ENCODE measurements at places on chromosomes 11 and 22. TPM values are rescaled to one million over a fixed set of nuclear protein-coding genes. Genes with fewer than 3 reads are reported as not detected.

DNA sequence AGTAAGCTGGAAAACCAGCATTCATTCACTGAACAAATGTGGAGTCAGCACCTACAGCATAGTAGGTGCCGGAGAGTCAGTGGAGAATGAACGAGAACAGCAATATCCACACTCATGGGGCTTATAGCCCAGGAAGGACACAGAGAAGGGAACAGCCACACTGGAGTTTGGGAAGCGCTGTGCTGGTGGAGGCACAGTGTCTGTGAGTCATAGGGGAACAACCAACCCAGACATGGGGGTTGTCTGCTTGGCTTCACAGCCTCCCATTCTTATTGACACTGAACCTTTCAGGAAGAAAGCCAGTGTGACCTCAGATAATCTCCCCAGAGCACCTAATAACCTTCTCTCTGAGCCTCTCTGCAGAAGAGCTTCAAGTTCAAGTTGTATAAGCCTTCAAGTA lies 56.6 kb upstream of the UBASH3B start:
- no peak overlapping the region for H3K4me3 ChIP-seq
- no peaks in the 10 kb centered on the region for H3K27me3 ChIP-seq
- no peaks in the 10 kb centered on the region for H3K4me1 ChIP-seq
- no peaks in the 10 kb centered on the region for H3K36me3 ChIP-seq

DNA sequence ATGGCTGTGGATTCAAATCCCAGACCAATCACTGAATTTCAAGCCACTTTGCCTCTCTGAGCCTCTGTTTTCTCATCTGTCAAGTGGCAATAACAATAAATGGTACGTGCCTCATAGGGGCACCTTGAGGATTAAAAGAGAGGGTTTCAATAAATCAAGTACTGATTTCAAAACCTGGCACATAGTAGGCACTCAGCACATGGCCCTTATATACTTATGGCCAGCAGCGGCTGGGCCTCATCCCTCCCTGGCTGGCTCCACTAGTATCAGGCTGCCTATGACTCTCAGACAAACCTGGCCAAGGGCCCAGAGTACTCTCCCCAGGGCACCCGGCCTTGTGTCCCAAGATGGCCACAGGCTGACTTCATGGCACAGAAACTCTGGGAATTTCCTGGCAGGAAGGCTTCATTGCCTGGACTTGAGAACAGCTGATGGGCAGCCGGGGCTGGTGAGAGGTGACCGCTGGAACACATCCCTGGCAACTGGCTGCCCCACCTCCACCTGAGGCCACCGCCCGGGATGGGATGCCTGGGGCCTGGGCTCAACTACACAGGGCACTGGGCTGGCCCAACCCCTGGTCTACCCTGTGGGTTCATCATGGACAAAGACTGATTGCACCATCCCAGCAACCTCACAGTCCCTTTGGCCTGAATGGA lies 3.4 kb downstream of the FADS3 start:
- no peak overlapping the region for H3K4me3 ChIP-seq
- H3K4me1 ChIP-seq, result no peaks in the 10 kb centered on the region
- no peaks in the 10 kb centered on the region for H3K36me3 ChIP-seq
- DNase-seq, result peak; percentile 67
- peak overlapping the region; percentile 43 for H3K27ac ChIP-seq

DNA sequence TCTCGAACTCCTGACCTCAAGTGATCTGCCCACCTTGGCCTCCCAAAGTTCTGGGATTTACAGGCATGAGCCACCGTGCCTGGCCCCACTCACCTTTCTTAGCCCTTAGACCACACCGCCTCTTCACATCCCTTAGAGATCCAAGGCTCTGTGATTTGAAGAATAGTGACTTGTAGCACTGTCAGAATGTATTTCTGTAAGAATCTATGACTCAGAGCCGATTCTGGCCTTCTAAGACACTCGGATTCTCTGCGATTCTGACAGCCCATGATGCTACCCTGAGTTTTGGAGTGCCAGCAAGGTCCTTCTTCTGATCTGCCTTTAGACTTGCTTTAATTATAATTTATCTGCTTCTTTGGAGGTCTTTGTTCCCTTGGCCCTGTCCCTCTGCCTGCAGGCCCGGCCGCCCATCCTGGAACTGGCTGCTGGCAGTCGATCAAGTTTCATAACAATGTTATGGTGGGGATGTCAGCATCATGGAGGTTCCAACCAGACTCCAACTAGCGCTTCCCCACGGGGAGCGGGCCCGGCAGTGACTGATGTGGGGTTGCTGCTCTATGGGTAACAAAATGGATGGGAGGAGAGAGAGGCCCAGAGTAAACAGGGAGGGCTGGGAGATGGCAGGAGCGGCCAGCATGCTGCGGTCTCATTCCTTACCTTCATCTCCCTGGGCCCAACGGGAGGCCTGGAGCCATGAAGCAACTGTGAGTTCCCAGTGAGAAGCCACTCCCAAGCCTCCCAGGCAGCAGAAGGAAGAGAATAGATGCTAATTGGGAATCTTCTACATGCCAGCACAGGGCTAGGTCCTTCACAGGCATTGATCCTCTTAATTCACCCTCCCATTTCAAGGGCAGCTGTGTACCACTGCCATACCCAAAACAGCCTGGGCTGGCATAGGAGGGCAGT lies 55.7 kb upstream of the RASD2 start:
- no peak overlapping the region for H3K27ac ChIP-seq
- H3K27me3 ChIP-seq, result no peaks in the 10 kb centered on the region
- H3K36me3 ChIP-seq, result no peaks in the 10 kb centered on the region
- peaks cover 16% of the 10 kb centered on the region for H3K4me1 ChIP-seq

FOLR2 gene
- total RNA-seq, result 52.1 TPM

GRCh38 chr11:132904607-132905006 lies 627.7 kb downstream of the OPCML start:
- DNase-seq, result no peak
- no peaks in the 10 kb centered on the region for H3K4me1 ChIP-seq
- H3K4me3 ChIP-seq, result no peak overlapping the region
- no peaks in the 10 kb centered on the region for H3K36me3 ChIP-seq
- no peaks in the 10 kb centered on the region for H3K27me3 ChIP-seq

- no peak for DNase-seq
- H3K36me3 ChIP-seq, result no peaks in the 10 kb centered on the region
- H3K27me3 ChIP-seq, result no peaks in the 10 kb centered on the region
- peaks cover 4% of the 10 kb centered on the region for H3K4me1 ChIP-seq
- no peak overlapping the region for H3K27ac ChIP-seq
Measured at GRCh38 chr11:134071766-134072402, 3.0 kb downstream of the JAM3 start.

GRCh38 chr11:76830639-76831327 lies 29.9 kb upstream of the ACER3 start:
- no peak overlapping the region for H3K27ac ChIP-seq
- DNase-seq, result no peak
- no peaks in the 10 kb centered on the region for H3K36me3 ChIP-seq
- no peaks in the 10 kb centered on the region for H3K4me1 ChIP-seq
- no peak overlapping the region for H3K4me3 ChIP-seq

GRCh38 chr22:21443735-21444421 lies 23.3 kb upstream of the TMEM191C start:
- no peaks in the 10 kb centered on the region for H3K4me1 ChIP-seq
- no peak overlapping the region for H3K27ac ChIP-seq
- H3K36me3 ChIP-seq, result no peaks in the 10 kb centered on the region
- DNase-seq, result no peak
- no peak overlapping the region for H3K4me3 ChIP-seq

OR2AG1 gene
- total RNA-seq, result not detected

- peak overlapping the region; percentile 84 for H3K27ac ChIP-seq
- no peak overlapping the region for H3K4me3 ChIP-seq
- no peaks in the 10 kb centered on the region for H3K36me3 ChIP-seq
- no peaks in the 10 kb centered on the region for H3K4me1 ChIP-seq
Measured at GRCh38 chr11:44893846-44894617, 56.7 kb downstream of the TP53I11 start.

DNA sequence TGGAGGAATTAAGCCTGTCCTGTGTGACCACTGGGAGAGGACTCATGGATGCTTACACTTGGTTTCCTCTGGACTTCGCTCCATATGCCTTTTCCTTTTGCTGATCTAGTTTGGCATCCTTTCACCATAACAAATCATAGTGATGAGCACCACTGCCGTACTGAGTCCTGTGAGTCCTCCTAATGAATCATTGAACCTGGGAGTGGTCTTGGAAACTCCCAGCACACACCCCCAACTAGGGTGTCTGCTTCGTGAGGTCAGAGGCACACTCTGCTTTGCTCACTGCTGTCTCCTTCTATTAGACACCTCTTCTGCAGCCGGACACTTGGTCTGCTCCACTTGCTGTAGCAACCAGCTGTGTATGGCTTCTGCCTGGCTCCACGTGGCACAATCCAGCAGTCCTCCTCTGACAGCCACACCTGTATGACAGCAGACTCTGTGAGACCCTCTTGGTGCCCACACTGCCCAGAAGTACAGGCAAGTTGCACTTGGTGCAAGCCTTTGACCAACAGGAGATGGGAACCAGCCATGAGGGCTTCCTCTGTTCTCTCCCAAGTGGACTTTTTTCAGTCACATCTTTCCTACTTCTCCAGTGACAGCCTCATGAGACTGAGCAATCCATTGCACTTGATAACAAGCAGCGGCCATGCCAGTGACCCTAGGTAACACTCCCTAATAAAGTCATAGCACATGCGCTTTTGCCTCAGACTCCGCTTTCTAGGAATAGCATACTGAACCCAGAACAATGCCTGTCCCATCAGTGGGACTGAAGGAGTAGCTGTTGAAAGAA lies 65.0 kb upstream of the HMGXB4 start:
- no peaks in the 10 kb centered on the region for H3K4me1 ChIP-seq
- no peaks in the 10 kb centered on the region for H3K27me3 ChIP-seq
- H3K4me3 ChIP-seq, result no peak overlapping the region
- H3K36me3 ChIP-seq, result no peaks in the 10 kb centered on the region
- H3K27ac ChIP-seq, result no peak overlapping the region
- no peak for DNase-seq

GRCh38 chr22:45045208-45045607 lies 35.4 kb upstream of the PHF21B start:
- no peaks in the 10 kb centered on the region for H3K36me3 ChIP-seq
- DNase-seq, result no peak
- H3K4me1 ChIP-seq, result no peaks in the 10 kb centered on the region

GRCh38 chr11:131692961-131693360 lies 322.5 kb downstream of the NTM start:
- no peak overlapping the region for H3K4me3 ChIP-seq
- H3K36me3 ChIP-seq, result no peaks in the 10 kb centered on the region
- no peaks in the 10 kb centered on the region for H3K4me1 ChIP-seq
- no peaks in the 10 kb centered on the region for H3K27me3 ChIP-seq
- no peak for DNase-seq

DNA sequence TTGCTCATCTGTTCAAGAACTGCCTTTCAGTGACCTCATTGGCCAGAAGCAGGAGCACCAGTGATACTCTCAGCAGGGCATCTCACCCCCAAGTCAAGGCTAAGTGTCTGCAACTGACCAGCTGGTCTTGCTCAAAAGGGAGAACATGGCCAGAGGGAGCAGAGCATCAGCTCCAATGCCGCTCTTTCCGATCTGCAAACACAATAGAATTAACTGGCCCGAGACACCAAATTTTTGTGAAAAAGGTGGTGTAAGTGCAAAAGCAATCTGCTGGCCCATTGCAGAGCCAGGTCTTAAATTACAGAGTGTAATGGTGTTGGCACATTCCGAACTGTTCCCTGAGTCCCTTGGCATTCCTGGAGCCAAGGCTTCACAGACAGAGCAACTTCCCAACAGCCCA lies 97.0 kb downstream of the PKNOX2 start:
- no peak overlapping the region for H3K4me3 ChIP-seq
- DNase-seq, result no peak
- no peaks in the 10 kb centered on the region for H3K27me3 ChIP-seq
- no peaks in the 10 kb centered on the region for H3K36me3 ChIP-seq

DNA sequence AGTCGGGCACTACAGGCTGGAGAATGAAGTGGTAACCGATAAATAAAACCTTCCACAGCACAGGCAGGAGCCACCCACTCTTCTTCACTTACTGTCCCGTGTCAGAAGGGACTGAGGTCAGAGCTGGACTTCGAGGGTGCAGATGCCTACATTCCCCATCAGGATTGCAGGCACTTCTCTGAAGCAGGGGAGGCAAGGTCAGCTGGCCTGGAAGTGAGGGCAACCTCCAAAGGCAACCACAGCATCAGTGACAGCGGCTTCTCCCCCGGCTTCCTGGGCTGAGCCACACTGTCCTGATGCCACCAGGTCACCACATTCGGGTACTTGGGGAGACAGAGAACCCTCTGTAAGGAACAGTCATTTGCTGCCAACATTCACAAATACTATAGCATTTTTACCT lies 22.7 kb downstream of the TCIRG1 start:
- no peak overlapping the region for H3K27ac ChIP-seq
- no peaks in the 10 kb centered on the region for H3K27me3 ChIP-seq
- no peaks in the 10 kb centered on the region for H3K4me1 ChIP-seq
- no peak overlapping the region for H3K4me3 ChIP-seq
- H3K36me3 ChIP-seq, result no peaks in the 10 kb centered on the region
- no peak for DNase-seq

OR10D3 gene
- not detected for total RNA-seq

MMP12 gene
- not detected for total RNA-seq

DNA sequence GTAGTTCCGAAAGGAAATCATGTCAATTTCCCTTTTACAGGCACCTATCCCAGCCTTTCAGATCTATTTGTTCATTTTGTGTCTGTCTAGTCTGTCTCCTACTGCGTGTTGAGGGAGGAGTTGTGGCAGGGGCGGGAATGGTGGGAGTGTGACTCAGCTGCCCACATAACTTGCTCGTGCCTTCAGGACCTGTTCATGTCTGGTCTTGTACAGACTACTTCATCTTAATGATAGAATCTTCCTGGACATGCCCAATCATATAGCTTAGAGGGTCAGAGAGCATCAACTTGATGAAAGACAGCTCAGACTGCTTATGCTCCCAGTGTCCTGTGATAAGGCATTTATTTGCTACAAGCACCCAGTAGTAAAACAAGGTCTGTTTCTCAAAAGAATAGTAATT lies 61.0 kb upstream of the BIRC3 start:
- H3K27me3 ChIP-seq, result no peaks in the 10 kb centered on the region
- H3K27ac ChIP-seq, result no peak overlapping the region
- no peaks in the 10 kb centered on the region for H3K36me3 ChIP-seq
- H3K4me3 ChIP-seq, result no peak overlapping the region
